ENCODE measurements at places on chromosomes 11 and 22.

GRCh38 chr11:107821199-107821927, 37.2 kb downstream of the SLC35F2 start:
- no peak for DNase-seq

DNA sequence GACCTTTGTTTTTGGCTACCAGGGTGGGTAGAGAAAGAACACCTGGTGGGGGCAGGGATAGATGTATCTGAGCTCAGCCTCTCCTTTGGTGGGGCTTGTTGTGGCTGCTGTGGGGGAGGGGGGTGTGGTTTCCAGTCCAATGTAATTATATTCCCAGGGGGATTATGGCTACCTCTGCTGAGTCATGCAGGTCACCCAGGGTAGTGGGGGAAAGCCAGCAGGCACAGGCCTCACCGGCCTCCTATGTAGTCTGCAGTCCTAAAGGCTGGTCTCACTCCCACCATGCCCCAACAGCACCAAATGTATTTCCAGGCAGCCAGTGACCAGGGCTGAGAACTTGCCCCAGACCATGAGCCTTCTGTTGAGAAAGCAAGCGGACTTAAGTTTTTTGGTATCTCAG, 119.6 kb downstream of the DYNC2H1 start:
- no peak for DNase-seq

DNA sequence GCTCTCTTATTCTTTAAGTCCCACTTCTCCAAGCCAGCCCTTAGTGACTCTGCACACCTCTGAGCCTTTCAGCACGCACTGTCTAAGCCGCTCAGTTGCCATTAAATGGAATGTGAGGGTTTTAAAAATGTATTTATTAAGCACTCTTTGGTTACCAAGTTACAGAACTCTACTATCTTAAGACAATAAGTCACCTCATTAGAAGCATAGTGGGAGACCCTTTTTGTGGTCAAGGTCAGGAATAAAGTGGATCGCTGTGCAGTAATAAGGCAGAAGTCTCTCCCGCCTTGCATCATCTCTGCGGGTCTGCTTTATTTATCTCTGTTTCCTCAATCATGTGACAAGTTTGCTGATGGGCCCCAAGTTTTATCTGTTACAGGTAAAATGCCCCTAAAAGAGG, 11.9 kb downstream of the SLC25A18 start:
- DNase-seq, result no peak

- no peak for DNase-seq
Observed at GRCh38 chr11:34263441-34264091, 94.2 kb downstream of the ABTB2 start.

DNA sequence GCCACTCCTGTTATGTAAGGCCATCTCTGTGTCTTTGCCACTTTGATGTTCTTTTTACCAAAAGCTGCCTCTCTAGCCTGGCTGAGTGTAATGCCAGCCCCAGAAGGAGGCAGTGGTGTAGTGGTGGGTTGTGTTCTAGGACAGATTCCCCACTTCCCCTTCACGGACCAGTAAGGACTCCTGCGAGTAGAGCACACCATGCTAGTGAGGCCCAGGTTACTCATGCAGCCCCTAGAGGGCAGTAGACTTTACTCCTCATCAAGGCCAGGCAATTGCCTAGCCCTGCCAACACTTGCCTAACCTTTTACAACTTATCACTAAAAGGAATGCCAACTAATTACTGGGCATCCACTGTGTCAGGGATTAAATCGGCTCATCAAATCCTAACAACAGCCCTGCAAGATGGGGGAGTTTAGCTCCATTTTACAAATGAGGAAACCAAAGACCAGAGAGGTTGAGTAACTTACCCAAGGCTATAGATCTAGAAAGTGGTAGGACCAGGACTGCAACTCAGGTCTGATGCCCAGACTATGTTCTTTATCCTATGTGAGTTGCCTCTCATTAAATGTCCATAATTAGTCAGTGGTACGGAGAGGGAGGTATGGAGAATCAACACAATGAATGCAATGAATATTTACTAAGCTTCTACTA, 75.3 kb downstream of the APIP start:
- no peak for DNase-seq

GRCh38 chr22:44204739-44205515, 24.2 kb downstream of the PARVG start:
- DNase-seq, result no peak

All from esophagus squamous epithelium (tissue), 5 donors.